ENCODE measurements at places on chromosomes 16 and 17. TPM values are rescaled to one million over a fixed set of nuclear protein-coding genes. Genes with fewer than 3 reads are reported as not detected.

TAF15 gene
- 271 TPM for total RNA-seq

ITGB3 gene
- 0.81 TPM for total RNA-seq

- no peak for DNase-seq
These were observed 3.9 kb downstream of the TRIM25 start for GRCh38 chr17:56909742-56910508.

DNA sequence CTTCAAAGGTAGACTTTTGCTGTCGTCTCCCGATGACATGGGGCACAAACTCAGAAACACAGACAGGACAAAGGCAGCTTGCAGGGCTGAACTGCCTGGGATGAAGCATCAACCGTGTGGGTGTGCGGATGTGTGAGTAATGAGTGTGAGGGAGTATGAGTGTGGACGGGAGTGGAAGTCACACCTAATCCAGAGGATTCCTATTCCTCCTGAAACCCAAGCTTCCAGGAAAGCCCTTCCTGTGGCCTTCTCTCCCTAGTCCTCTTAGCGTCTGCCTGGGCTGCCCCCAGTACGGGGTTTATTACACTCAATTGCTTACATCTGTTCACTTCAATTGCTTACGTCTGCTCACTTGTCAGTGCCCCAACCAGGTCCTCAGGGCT, 2.3 kb upstream of the IL4R start:
- DNase-seq = peak; percentile 38

Data from endodermal cell (in vitro differentiated cells).